Adrenal gland (tissue), 19 donors: ENCODE measurements at places on chromosomes 11 and 22. TPM values are rescaled to one million over a fixed set of nuclear protein-coding genes. Genes with fewer than 3 reads are reported as not detected.

- no peak for DNase-seq
Measured at GRCh38 chr11:57598831-57599155, 1.3 kb downstream of the SERPING1 start.

- DNase-seq = no peak
Measured at GRCh38 chr11:66321606-66322005, 4.8 kb upstream of the CD248 start.

- DNase-seq = peak; percentile 61
Measured at GRCh38 chr22:50184004-50184901, 1.5 kb upstream of the TRABD start.

- no peak for DNase-seq
Measured at GRCh38 chr11:2178906-2179494, 7.4 kb upstream of the TH start.

DNA sequence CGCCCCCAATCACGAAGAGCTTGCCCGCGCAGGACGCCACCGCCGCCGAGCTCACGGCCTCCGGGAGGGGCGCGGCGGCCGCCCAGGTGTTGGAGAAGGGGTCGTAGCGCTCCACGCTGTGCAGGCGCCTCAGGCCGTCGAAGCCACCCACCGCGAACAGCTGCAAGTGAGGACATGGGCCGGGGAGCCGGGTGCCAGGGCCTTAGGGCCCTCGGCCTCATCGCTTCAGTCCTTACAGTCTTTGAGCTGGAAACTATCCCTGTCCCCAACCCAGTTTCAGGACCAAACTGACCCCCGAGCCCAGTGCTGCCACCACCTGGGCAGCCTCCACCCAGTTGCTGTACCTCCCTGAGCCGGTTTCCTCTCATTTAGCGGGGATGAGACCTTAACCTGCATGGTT lies 7.6 kb downstream of the KLHL35 start:
- no peak for DNase-seq

GRCh38 chr11:64831411-64831891 lies 13.0 kb downstream of the CDC42BPG start:
- no peak for DNase-seq

- no peak for DNase-seq
Measured at GRCh38 chr22:43277987-43278601, 65.1 kb downstream of the SCUBE1 start.

DNA sequence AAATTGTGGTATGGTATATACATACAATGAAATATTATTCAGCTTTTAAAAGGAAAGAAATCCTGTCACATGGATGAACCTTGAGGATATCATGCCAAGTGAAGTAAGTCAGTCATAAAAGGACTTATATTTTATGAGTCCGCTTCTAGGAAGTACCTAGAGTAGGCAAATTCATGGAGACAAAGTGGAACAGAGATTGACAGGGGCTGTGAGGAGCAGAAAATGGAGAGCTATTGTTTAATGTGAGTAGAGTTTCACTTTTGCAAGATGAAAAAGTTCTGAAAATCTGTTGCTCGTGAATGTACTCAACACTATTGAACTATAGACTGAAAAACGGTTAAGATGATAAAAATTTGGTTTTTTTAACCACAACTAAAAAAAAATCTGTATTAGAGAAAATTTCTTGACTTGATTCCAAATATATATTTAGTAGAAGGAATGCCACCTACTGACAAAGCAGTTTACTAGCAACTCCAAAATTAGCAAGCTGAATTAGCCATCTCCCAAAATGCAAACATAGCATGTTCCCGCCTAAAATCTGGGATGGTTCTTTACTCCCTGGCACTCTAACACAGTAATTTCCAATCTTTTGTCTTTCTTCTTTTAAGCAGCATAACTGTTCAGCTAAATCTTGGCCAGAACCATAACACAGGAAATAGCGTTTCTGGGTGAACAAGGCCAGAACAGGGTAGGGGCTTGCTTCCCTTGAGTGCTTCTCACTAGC lies 1.5 kb downstream of the UFD1 start:
- no peak for DNase-seq

- peak; percentile 21 for DNase-seq
Measured at GRCh38 chr11:21625982-21626381, 566.9 kb upstream of the ANO5 start.

DNA sequence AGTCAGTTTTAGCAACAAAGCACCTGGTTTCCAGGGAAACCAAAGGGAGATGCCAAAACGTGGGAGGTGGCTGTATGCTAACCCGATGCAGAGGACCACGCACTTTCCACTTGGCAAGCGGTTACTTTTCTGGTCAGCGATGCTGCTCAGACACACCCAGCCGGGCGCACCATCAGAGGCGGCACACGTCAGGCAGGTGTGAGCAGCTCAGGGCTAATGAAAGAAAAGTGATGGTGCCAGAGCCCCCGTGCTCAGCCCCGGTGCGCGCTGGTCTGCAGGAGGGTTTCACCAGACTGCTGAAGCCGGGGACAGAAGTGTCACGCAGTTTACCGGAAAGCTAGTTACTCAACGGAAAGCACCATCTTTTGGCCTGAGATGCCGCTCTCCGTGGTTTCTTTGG lies 5.7 kb downstream of the LTO1 start:
- DNase-seq = no peak

DNA sequence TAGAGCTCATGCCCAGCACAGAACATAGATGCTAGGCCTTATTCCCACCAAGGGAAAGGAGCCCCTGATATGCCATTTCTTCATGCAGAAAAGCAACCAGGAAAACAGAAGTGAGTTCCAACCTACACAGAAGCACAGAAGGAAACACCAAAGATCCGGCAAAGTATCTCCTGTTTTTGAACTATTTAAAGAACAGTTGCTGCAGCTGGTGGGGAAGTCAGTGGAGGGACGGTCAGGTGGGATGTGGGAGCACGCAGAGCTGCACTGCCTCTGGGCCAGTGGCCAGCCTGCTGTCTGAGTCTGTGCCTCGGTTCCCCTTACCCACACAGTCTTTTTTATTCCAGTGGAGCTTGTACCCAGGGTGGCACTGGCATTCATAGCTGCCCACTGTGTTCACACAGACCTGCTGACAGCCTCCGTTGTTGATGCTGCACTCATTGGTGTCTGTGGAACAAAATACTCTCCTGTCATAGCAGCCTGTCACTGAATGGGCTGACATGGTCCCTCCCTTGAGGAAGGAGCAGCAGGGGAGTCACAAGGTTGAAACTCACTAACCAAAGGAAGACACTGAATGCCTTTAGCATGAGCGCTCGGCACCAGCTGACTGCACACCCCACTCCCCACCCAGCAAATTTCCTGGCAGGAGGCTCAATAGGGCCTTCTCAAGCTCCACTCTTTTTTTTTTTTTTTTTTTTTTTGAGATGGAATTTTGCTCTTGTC lies 37.9 kb downstream of the SCUBE2 start:
- no peak for DNase-seq

FGF4 gene
- not detected for total RNA-seq

C22orf42 gene
- total RNA-seq = not detected
